T-helper 2 cell treated with Interferon-gamma antibody and Interleukin-4, amounts not matched to agents 5 μg/mL and 100 μg/mL, for 36 hours (primary cell): ENCODE measurements at places on chromosomes 4 and X.
A peak's percentile ranks its signal among the peaks of the same experiment; 100 is the strongest.

DNA sequence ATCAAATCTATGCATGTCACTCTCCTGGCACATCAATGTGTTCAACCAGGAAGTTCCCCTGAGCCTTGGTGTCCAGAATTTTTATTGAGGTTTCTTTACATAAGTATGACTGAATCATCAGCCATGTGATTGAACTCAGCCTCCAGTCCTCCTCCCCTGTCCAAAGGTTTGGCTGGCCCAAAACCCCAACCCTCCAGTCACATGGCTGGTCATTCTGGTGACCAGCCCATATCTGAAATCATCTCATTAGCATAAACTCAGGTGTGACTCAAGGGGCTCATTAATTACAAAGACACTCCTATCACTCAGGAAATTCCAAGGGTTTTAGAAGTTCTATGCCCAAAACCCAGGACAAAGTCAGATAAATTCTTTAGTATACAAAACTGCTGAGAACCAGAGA lies 20.6 kb upstream of the SUPT20HL2 start:
- no peak for DNase-seq

GRCh38 chr4:86114563-86114962 lies 245.3 kb downstream of the MAPK10 start:
- no peak for DNase-seq

- DNase-seq: no peak
These were observed 139.6 kb downstream of the SPRY1 start for GRCh38 chr4:123536225-123536624.

- no peak for DNase-seq
These were observed 167.0 kb upstream of the GALNT7 start for GRCh38 chr4:173001571-173001970.

DNA sequence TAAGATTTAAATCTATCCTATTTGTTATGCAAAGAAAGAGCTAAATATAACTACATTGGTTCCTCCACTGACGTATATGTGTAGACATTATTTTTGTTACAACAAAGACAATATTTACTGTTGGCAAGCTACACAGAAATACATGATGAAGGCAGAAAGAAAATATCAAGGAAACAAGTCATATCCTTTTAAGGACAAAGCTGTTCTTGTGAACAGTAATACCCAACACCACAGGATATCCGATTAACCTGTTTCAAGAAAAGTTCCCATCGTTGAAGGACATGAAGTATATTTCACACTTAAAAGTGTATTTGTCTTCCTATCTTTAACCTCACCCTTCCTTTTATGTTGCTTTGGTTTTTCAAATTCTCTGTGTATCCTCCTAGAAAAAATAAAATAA lies 235.8 kb upstream of the AADAT start:
- DNase-seq: no peak

DNA sequence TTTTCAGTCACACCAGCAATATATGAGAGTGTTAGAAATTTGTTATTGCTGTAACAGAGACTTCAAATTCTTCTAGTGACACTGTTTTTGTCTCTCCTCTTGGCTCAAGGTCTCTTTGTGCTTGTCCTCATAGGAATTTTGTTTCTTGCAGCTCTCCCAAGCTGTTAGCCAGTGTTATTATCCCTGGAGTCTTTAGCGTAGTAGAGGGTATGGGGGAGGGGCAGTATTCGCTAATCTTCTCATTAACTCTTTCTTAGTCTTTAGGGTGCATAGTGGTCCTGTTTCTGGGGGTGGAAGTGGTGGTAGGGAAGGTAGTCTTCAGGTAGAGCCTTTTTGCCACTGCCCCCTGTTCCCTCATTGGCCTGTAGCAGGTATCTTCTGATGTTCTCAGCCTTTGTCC lies 79.4 kb downstream of the JADE3 start:
- no peak for DNase-seq

GRCh38 chr4:139574641-139575040 lies 18.6 kb upstream of the SETD7 start:
- DNase-seq: no peak

DNA sequence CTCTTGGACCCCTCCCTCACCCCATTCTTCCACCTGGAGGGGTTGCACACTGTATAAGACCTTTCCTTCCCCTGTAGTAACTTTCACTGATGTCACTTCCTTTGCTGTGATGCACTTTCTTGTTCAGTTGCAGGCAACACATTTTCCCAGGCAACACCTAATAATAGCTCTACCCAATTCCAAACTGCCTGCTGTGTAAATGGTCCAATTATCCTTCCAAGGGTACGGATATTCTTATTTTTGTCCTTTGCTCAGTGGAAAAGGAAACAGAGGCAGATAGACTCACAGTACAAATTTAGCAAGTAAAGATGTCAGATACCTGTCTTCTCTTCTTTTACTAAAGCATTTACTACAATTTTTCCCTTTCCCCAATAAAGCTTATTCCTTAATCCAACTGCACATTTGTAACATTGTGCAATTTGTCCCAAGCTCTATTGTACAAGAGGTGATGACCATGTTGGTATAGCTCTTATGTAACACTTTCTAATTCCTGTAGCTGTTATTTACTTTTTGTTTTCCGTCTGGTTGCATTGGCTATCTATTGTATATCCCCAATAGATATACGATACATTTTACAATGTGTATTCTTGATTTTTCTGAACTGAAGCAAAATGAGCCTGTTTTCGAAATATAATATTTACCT lies 69.1 kb upstream of the NPFFR2 start:
- no peak for DNase-seq

- no peak for DNase-seq
These were observed 36.7 kb downstream of the FAM53A start for GRCh38 chr4:1647432-1647831.

- no peak for DNase-seq
These were observed 472.2 kb downstream of the PCDH7 start for GRCh38 chr4:31192341-31192740.

DNA sequence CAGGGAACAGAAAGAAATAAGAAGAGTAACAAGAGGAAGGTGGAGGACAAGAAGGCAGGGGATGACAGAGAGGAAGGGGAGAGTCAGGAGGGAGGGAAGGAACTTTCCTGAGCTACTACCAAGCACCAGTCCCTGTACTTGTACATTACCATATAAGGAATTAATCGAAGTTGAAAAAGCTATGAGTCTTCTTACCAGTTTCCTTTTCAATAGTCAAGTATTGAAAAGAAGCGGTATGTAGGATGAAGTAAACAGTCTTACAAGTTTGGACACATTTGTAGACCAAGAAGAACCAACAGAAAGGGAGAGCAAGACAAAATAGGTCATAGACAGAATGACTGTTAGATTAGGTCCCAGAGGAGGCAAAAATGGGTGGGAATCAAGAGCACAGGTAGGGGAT lies 629.7 kb upstream of the DIPK2B start:
- DNase-seq: no peak

- no peak for DNase-seq
These were observed 198.4 kb upstream of the SFRP2 start for GRCh38 chr4:153987291-153987690.

DNA sequence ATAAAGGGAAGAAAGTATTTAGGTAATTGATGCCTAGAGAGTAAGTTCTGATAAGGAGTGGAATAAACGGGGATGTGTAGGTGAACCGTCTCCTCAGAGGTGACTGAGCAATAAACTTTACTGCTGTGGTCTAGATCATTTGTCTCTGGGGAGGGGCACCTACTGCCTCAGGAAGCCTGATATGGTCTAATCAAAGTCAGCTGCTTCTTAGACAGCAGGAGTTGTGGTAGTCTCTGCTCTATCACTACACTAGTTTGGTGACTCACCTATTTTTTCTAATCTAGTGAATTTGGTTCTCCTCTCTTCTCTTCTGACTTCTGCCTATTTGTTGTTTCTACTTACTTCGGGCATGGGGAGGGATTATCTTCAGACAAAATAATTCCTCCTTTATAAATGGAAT lies 95.1 kb upstream of the STIM2 start:
- DNase-seq: no peak

GRCh38 chrX:56727531-56727930 lies 1.5 kb upstream of the NBDY start:
- DNase-seq: no peak

DNA sequence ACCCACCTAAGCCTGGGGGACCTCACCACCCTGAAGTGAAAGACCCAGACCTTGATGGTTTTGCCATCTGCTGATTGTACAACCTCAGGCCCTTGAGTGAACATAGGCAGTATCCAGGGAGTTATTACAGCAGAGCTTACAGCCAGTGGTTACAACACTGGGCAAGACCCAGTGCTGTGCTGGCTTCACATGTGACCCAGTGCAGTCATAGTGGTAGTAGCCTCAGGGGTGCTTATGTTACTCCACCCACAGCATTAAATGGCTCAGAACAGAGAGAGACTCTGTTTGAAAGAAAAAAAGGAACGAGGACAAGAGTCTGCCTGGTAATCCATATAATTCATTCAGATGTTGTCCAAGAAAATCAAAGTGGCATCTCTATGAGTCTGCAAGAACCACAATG lies 45.2 kb upstream of the DACH2 start:
- no peak for DNase-seq

- DNase-seq: no peak
These were observed 69.4 kb downstream of the IQCM start for GRCh38 chr4:149746276-149746675.

- DNase-seq: no peak
These were observed 283.2 kb upstream of the PCDH10 start for GRCh38 chr4:132865922-132866321.

DNA sequence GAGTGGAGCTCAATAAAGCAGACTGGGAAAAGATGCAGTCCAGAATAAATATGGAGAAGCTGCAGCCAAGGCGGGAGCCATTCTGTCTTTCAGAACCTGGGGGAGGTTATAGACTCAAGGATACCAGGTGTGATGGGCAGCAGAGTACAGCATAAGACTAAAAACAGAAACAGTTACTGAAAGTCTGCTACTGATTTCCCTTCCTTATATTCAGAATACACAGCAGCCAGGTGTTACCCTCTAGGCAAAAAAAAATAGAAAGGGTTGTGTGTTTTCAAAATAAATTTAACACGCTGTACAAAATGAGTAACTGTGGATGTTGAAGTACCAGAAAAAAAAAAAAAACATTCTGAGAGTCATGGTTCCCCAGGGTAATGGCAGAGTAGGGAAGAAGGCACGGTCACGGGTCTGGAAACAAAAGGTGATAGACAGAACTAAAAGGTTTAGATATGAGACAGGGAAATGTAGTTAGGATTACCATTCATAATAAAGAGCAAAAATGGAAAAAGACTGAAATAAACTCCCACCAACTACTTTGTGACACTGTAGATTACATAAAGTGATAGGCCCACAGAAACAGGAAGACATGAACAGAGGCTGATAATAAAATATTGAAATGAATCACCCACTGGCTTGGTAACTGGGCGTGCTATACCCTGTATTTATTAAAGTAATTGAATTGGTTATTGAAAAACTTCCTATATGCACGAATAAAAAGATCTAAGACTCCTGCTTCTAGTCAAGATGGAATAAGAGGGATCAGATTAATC lies 10.8 kb upstream of the HHIP start:
- DNase-seq: no peak

GRCh38 chrX:45912316-45912715 lies 632.9 kb downstream of the ZNF674 start:
- DNase-seq: no peak

DNA sequence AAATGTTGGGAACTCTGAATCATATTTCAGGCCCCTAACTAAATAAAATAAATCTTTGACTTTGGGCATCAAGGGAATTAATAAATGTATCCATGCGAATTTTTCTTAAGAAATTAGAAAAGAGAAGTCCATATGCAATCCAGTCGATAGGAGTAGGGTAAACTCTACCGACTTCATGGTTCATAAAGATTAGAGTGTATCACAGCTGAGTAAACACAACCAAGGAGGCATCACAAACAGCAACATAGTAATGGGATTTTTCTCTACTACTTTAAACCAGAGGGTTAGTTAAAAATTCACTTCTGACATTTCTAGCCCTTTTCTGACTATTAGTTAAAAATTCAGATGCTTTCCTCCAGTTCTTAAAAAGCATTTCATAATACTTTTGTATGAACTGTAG lies 19.9 kb downstream of the SEPTIN11 start:
- no peak for DNase-seq

DNA sequence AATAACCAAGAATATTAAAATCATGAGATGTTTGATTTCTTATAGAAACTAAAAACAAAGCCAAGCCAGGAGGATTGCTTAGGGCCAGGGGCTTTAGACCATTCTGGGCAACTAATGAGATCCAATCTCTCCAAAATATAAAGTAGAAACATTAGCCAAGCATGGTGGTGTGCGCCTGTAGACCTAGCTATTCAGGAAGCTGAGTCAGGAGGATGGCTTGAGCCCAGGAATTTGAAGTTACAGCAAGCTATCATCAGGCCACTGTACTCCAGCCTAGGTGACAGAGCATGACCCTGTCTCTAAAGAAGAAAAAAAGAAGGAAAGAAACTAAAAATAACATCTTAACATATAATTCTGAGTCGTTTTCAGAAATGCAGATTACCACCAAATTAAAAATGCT lies 96.7 kb downstream of the NAF1 start:
- DNase-seq: no peak

- DNase-seq: peak; percentile 56
These were observed 39.4 kb upstream of the NDP start for GRCh38 chrX:44012484-44013096.

GRCh38 chr4:55866290-55866907 lies 13.0 kb downstream of the EXOC1 start:
- no peak for DNase-seq

DNA sequence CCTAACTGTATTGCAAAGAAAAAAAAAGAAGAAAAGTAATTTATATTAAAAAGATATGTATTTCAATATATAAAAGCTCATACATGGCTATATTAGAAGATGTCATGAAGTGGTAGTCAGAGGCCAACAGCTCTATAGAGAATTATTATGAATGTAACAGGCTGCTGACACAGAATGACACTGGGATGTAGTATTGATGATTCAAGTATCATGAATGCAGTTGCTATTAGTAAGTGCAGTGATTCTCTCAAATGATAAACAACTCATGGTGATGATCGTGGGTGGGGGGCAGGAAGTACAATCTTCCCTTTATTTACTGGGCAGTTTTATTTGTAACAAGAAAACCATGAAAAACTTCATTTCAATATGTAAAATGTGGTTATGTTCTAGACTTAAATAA lies 124.6 kb downstream of the COL4A6 start:
- DNase-seq: no peak

GRCh38 chr4:154838694-154839093 lies 57.6 kb downstream of the RBM46 start:
- no peak for DNase-seq

- DNase-seq: peak; percentile 17
These were observed 51.6 kb upstream of the IL2 start for GRCh38 chr4:122508083-122508482.

- no peak for DNase-seq
These were observed 105.8 kb downstream of the TBX22 start for GRCh38 chrX:80120335-80120734.

- no peak for DNase-seq
These were observed 23.3 kb downstream of the BRCC3 start for GRCh38 chrX:155094468-155095061.

DNA sequence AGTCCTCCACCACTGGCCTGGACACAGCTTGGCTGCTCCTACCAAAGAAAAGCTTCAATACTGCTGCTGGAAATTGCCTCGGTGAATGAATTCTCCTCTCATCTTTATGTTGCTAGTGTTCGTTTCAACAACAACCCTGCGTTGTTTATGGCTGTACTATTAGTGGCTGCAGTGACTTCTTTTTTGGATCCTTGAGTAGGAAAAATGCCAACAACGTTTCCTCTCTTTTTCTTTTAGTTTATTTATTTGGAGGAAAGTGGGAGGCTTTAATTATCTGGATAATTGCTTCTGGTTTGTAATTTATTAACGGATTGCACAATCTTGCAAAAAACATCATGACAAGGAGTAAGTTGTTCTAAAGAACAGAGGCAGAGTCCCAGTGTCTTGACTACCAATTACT lies 464.1 kb upstream of the TRAM1L1 start:
- no peak for DNase-seq
